ENCODE measurements at places on chromosomes 3 and 15.

GRCh38 chr3:121834671-121835464 lies at the start of the genes EAF2 and IQCB1:
Gene EAF2, plus strand, starts transcription at chr3:121835209. Its CDS starts 77 bp downstream, at chr3:121835286.
Gene IQCB1, minus strand, starts transcription at chr3:121835060. Its CDS starts 6,100 bp downstream, at chr3:121828960.
- DNase-seq = peak; percentile 84

- DNase-seq = no peak
Measured at GRCh38 chr3:62529230-62529629, 155.9 kb upstream of the FEZF2 start.

GRCh38 chr3:34020726-34021680 lies 222.6 kb downstream of the PDCD6IP start:
- DNase-seq = no peak

DNA sequence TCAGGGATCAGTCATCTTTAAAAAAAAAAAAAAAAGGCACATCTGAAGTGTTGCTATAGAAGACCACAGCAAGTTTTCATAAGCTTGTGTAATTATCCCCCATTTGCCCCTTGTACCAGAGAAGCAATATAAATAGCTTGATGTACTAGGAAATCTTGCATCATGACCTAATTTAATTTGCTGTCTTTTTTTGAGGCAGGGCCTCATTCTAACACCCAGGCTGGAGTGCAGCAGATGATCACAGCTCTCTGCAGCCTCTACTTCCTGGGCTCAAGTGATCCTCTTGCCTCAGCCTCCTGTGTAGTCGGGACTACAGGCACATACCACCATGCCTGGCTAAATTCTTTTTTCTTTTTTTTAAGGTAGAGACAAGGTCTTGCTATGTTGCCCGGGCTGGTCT lies 88.7 kb downstream of the ARIH1 start:
- no peak for DNase-seq

- no peak for DNase-seq
Measured at GRCh38 chr3:196179380-196180308, 31.6 kb downstream of the ZDHHC19 start.
